Esophagus muscularis mucosa (tissue), 4 donors: ENCODE measurements at places on chromosomes 1 and 21. TPM values are rescaled to one million over a fixed set of nuclear protein-coding genes. Genes with fewer than 3 reads are reported as not detected.

The RBM11 gene
- total RNA-seq: 0.42 TPM

The TNFSF4 gene
- 2.3 TPM for total RNA-seq

The ADCY10 gene
- total RNA-seq: under 0.01 TPM

GRCh38 chr21:45560106-45561021 lies 18.1 kb upstream of the SLC19A1 start:
- H3K27me3 ChIP-seq: no peaks in the 10 kb centered on the region
- H3K4me1 ChIP-seq: peaks cover 3% of the 10 kb centered on the region
- no peak overlapping the region for H3K4me3 ChIP-seq

- no peak overlapping the region for H3K4me3 ChIP-seq
- H3K27me3 ChIP-seq: no peaks in the 10 kb centered on the region
- no peaks in the 10 kb centered on the region for H3K36me3 ChIP-seq
These were observed 121.8 kb upstream of the ERRFI1 start for GRCh38 chr1:8147956-8148355.

DNA sequence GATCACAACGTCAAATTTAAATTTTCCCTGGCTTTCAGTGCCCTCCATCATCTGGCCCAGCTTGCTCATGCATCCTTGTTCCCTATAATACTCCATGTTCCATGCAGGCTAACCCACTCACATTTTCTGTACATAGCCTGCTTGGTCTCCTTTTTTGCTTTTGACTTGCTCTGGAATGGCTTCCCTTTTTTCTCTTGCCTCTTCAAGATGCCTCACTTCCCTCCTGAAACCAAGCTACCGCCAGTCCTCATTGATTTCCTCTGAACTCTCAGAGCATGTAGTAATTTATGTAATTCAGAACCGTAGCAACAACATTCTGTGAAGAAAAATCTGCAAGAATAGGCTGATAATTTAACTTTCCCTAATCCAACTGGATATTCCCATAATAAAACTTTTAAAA lies 10.3 kb downstream of the CAP1 start:
- peaks cover 98% of the 10 kb centered on the region for H3K4me1 ChIP-seq
- H3K27me3 ChIP-seq: no peaks in the 10 kb centered on the region
- peaks cover 18% of the 10 kb centered on the region for H3K36me3 ChIP-seq
- peak overlapping the region; percentile 98 for H3K27ac ChIP-seq
